ENCODE measurements at places on chromosomes 11 and 22.

DNA sequence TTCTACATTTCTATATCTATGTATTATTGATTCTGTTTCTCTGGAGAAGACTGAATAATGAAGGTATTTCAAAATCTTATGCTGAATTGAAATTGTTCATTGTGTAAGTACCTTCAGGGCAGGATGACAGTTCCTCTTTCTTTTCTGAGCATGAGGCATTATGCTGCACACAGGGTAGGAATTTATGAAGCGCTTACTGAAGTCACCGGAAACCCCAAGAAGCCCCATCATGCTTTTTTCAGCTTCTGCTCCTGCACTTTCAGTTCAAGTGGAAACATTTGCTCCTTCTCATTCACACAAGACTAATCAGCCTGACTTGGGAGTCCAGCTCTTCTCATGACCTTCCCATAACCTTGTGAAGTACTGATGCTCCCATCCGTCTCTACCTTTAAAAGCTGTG lies 314.7 kb upstream of the SORL1-AS1 start:
- no peak for DNase-seq

DNA sequence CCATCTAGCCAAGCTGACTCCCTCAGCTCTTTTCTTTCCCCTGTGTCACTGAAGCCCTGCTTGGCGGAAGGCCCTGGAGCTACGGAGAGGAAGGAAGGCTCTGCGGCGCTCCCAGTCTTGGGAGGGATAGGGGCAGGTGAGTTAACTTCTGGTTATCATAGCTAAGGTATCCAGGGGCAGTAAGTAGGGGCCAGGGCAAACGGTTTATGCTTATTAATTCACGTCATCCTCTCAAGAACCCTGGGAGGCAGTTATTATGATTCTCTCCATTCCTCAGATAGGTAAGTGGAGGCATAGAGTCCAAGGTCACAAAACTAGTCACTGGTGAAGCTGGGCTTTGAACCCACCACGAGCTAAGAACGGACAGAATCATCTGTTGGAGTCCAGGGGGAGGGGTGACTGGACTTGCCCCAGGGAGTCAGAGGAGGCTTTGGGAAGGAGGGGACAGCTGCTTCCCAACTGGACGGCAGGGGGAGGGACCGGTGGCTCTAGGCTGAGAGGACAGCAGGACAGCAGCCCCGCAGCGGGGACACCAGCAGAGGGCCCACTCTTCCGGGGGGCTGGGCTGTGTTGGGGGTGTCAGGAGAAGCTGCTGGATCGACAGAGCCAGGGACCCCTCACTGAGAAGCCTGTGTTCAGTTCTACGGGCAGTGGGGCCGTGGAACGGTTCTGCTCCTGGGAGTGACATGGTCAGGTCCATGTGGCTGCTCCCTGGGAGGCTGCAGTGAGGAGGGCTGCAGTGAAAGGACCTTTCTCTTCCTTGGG lies 3.5 kb downstream of the BAIAP2L2 start:
- DNase-seq, result no peak

DNA sequence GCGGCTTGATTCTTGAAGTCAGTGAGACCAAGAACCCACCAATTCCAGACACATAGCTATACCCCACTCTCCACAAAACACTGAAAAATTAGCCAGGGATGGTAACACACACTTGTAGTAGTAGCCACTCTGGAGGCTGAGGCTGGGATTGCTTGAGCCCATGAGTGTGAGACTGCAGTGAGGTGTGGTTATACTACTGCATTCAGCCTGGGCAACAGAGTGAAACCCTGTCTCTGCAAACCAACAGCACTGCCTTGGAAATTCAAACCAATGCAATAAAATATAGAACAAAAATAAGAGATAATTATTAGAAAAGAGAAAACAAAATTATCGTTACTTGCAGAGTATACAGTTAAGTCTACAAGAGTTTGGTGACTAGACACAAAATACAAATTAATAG lies 20.2 kb upstream of the PRDM10 start:
- no peak for DNase-seq

- DNase-seq, result no peak
Measured at GRCh38 chr11:111185266-111185665, 60.3 kb upstream of the POU2AF2 start.

DNA sequence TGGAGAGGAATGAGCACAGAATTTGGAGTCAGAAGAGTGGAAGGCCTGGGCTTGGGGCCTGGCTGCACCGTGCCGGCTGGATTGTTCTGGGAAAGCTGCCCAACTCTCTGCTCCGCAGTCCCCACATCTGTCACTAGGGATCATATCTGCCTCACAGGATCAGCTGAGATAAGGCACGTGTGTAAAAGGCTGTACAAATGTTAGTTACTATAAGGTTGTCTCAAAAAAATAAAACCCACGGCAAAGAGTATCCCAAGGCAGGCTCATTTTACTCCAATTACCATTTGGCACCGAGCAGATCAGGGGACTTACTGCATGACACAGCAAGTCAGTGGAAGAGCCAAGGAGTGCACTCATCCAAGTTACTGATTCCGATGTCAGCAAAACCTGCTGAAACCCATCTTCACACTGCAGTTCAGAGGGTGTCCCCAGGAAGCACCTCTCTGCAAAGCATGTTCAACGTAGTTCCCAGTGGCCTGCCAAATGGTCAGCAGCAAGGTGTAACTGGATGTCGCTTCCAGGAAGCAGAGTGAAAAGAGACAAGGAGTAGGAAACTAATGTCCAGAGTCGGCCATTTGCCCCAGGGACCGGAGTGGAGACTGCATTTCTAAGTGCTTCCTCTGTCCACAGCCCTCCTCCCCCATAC lies 18.1 kb upstream of the MRTFA start:
- peak; percentile 77 for DNase-seq

DNA sequence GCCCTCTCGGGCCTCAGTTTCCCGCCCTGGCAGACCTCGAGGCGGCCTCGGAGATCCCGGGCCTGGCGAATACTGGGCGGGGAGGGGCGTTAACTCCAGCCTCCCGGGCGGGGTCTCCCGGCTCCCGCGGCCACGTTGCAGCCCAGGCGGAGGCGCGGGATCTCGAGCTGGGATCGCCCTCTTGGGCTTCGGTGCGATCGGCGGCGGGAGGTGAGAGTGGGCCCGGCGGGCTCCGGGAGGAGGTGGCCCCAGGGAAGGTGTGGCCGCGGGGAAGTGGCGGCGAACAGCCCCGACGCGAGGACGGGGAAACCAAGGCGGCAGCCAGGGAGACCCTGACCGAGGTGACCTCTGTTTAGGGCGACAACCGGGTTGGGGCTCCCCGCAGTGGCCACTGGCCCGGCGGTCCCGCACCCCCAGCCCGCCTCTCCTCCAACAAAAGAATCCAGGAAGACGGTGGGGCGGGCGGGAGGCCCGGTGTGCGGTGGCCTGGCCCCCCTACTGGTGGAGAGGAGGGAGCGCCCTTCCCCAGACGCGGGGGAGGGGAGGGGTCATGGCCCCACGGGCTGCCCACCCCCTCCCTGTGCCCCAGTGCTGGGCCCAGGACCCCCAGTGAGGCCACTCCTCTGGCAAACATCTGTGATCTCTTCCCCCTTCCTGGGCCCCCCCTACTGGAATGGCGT lies at the start of gene PHETA2:
PHETA2 (plus strand) TSS at position 117 of the 680 bp plus-strand sequence. CDS start 3,046 bp downstream, outside the sequence.
- no peak for DNase-seq

GRCh38 chr22:39877079-39877845 lies 16.3 kb downstream of the ENTHD1 start:
- DNase-seq, result no peak

GRCh38 chr11:4041731-4042391 lies 52.7 kb upstream of the RRM1 start:
- no peak for DNase-seq

GRCh38 chr11:61028135-61028729 lies 56.8 kb downstream of the CD6 start:
- no peak for DNase-seq

DNA sequence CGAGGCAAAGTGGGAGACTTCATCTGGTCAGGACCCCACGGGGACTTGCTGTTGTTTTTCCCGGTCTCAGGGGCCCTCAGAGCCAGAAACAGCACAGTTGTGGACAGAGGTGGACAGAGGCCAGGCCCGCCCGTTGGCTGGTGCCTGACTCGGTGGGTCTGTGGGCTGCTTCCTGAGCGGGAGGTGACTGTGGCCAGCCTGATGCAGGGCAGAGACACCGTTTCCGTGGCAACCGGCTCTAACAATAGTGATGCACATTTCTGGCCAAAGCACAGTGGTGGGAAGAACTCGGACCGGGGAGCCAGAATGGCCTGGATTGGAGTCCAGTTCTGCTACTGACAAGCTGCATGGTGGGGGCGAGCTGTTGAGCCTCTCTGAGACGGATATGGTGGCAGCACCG lies 58.7 kb upstream of the ATXN10 start:
- DNase-seq, result no peak

DNA sequence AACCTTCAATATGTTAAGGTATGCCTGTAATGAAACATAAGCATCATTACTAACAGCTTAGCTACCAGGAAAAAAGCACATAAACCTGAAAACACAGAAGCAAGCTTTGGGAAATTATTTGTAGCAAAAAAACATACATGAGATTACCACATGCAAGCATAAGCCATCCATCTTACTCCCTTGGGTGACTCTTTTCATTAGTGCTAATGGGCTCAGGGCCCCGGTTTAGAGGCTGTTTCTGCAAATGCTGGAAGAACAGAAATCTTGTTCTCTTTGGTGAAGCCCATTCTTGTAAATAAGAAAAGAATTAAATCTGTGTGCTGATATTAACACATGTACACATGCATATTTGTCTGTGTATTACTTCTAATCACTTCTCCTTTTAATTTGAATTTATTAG lies 314.3 kb downstream of the TTC28 start:
- DNase-seq, result no peak

- no peak for DNase-seq
Measured at GRCh38 chr22:30188911-30189310, 57.6 kb downstream of the LIF start.

DNA sequence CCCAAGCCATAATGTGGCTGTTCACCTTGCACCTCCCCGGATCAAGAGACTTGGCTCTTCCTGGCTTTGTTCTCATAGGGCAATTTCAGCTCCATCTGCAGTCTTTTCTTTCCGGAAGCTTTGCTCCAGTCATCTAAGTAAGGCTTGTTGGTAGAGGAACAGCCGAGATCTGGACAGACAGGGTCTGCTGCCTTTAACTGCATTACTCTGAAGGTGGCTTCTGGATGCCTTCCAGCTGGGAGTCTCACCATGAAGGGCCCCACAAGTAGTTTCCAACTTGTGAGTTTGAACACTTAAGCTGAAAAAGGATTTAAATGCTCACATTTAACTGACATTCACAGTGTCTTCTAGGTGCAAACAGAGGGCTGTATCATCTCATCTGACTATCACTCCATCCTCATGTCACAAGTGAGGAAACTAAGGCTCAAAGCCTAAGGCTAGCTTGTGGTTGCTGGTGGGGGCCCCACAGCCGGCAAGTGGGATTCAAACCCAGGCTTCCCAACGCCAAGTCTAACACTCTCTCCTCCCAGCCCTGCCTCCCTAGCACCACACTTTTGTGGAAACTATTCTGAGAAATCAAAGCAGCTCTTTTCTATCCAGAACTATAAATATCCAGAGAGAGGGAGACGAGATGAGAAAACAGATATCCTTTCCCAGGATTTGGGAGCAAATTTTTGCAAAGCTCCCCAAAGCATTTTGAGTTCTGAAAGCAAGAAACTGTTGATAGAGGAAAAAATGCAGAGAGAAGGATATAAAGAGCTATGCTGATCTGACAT lies 58.4 kb downstream of the GALNT18 start:
- no peak for DNase-seq

- DNase-seq, result no peak
Measured at GRCh38 chr11:43486141-43486540, 127.4 kb downstream of the TTC17 start.

DNA sequence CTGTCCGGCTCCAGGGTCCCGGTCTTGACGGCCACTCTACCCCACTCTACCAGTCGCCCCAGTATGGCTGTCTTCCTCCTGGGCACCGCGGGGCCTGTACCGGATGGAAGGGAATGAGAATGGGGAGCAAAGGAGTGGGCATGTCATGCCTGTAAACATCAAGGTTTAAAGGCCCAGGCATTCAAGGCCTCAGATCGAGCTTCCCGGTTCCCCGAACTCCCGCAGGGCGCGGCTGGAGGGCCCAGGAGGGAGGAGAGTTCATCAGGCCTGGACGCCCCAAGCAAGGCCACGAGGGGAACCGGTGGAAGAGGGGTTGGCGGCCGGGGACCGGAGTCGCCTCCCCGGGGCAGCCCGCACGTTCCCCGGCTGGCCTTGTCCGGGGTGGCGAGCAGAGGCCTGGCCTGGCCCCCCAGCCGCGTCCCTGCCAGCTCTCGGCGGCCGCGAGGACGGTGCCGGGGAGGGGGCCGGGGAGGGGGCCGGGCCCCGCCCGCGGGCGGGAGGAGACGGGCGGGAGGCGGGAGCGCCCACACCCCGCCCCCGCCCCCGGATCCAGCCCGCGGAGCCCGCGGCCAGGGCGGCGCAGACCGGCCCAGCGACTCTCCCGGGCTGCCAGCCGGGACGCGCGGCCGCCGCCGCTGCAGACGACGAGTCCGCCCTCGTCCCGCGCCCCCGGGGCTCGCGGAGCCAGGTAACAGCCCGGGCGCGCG lies at the start of gene CDC42EP1:
CDC42EP1 (plus strand) TSS at position 580 of the 707 bp plus-strand sequence. CDS start 5,870 bp downstream, outside the sequence.
- no peak for DNase-seq

DNA sequence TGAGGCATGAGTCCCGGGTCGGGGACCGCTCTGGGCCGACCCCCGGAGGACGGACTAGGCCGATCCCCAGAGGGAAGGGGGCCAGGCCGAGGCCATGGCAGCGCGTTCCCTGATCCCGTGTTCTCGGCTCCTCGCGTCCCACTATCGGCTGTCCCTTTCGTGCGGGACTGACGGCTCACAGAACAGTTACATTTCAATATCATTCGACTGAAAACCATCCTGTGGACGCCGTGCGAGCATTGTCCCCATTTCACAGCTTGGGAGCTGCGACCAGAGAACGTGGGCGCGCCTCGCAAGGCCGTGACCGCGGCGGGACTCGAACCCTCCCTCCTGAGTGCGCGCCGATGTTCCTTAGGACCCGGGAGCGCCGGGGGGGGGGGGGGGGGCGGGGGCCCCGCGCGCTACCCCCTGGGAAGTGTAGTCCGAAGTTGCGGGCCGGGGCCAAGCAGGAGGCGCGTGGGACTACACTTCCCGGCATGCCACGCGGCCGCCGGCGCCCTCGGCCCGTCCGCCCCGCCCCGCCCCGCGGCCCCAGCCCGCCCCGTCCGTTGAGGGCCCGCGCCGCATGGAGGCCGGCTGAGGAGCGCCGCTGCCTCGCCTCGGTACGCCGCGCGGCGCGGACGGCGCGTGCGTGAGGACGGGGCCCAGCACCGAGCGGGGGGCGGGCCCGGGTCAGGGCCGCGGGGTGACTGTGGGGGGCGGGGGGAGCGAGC lies at the start of gene TRABD:
TRABD (plus strand) TSS at position 539 of the 713 bp plus-strand sequence. CDS start 7,148 bp downstream, outside the sequence.
- DNase-seq, result peak; percentile 90
